Fibroblast of the conjunctiva (primary cell): ENCODE measurements at places on chromosomes 11 and 22.

DNA sequence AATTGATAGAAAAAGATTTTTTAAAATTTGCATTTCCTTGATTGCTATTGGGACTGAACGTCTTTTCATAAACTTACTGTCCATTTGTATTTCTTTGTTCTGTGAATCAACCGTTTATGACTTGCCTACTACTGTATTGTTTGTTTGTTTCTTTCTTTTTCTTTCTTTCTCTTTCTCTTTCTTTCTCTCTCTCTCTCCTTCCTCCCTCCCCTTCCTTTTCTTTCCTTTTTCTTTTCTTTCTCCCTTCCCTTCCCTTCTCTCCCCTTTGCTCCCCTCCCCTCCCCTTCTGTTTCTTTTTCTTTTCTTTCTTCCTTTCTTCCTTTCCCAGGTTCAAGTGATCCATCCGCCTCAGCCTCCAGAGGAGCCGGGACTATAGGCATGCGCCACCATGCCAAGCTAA lies 46.9 kb downstream of the NF2 start:
- DNase-seq: no peak

- DNase-seq: peak; percentile 64
Observed at GRCh38 chr11:74449369-74449931, 17.9 kb downstream of the KCNE3 start.

- no peak for DNase-seq
Observed at GRCh38 chr22:24289741-24290163, 19.1 kb downstream of the SPECC1L start.

- DNase-seq: no peak
Observed at GRCh38 chr11:5992604-5993251, 5.9 kb upstream of the OR52L1 start.

GRCh38 chr11:83363312-83363711 lies 77.1 kb upstream of the CCDC90B start:
- DNase-seq: no peak

GRCh38 chr11:13368041-13368446 lies 90.5 kb downstream of the BMAL1 start:
- DNase-seq: no peak

DNA sequence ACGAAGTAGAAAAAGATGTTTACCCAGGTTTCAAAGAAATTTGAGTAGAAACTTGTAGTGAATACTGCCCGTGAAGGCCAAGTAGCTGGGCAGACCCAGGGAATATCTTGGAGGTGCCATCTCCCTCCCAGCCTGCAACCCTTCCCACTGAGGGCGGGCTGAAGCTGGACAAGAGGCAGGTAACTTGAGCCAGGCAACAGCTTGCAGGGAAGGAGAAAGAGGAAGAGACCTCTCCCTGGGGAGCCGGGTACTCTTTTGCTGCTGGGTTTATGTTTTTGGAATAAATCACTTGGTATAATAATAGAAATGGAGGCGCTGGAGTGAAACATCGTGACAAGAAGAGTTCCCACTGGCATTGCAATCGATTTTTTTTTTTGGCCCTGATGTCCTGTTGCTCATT lies 49.4 kb upstream of the JAM3 start:
- no peak for DNase-seq
